HCT116 (cell line): ENCODE measurements at places on chromosomes 5 and 9. TPM values are rescaled to one million over a fixed set of nuclear protein-coding genes. Genes with fewer than 3 reads are reported as not detected.
A peak's percentile ranks its signal among the peaks of the same experiment; 100 is the strongest.

The FRMPD1 gene
- 0.52 TPM for total RNA-seq

DNA sequence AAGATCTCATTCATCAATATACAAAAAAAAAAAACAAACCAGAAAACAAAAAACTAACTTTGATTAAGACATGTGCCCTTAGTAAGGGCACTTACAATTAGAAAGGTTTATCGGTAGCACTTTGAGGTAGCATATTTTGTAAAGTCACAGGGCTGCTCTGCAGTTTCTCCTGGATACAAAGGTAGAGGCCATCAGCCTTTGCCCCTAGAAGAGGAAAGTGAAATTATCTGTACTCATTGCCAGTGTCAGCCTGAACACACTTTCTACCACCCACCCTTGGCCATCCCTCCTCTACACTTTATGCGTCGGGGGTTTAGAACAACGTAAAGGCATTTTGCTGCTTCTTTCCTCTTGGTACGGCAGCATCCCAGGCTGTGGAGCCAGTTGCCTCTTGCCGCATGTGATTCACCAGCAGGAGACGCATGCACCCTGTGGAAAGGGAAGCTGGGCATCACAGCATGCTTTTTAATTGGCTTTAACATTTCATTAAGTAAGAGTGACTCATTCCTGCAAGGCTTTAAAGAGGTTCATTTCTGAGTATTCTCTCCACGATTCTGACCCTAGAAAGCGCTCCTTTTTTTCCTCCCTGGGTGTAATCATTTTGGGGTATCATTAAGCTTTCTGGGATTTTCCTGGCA is 84.6 kb downstream of the CEMIP2 start:
- no peaks in the 10 kb centered on the region for H3K36me3 ChIP-seq
- H3K27ac ChIP-seq: peak overlapping the region; percentile 30; the same call in 1 of the 2 replicates
- H3K4me1 ChIP-seq: peaks cover 64% of the 10 kb centered on the region
- H3K4me3 ChIP-seq: no peak overlapping the region
- H3K27me3 ChIP-seq: no peaks in the 10 kb centered on the region

GRCh38 chr5:125109816-125110215 is 363.4 kb upstream of the ZNF608 start:
- no peak overlapping the region for H3K4me3 ChIP-seq
- H3K27ac ChIP-seq: no peak overlapping the region
- peaks cover 4% of the 10 kb centered on the region; the same call in 1 of the 2 replicates for H3K4me1 ChIP-seq
- no peaks in the 10 kb centered on the region for H3K36me3 ChIP-seq

GRCh38 chr9:4382722-4383317 is 83.0 kb upstream of the GLIS3 start:
- peak; percentile 23 for DNase-seq
- no peak overlapping the region for H3K4me3 ChIP-seq
- H3K4me1 ChIP-seq: no peaks in the 10 kb centered on the region
